Hematopoietic multipotent progenitor cell treated with erythropoietin and hydrocortisone succinate and interleukin-3 and kit ligand, for 4 days (in vitro differentiated cells): ENCODE measurements at places on chromosomes 3 and 15.

- DNase-seq: no peak
Observed at GRCh38 chr3:5096336-5097008, 25.6 kb upstream of the ARL8B start.

- no peak for DNase-seq
Observed at GRCh38 chr3:42637001-42637400, 16.5 kb upstream of the ZBTB47 start.

- no peak for DNase-seq
Observed at GRCh38 chr3:155425396-155425795, 131.9 kb upstream of the STRIT1 start.

- DNase-seq: no peak
Observed at GRCh38 chr3:193974191-193974652, 161.7 kb upstream of the HES1 start.

DNA sequence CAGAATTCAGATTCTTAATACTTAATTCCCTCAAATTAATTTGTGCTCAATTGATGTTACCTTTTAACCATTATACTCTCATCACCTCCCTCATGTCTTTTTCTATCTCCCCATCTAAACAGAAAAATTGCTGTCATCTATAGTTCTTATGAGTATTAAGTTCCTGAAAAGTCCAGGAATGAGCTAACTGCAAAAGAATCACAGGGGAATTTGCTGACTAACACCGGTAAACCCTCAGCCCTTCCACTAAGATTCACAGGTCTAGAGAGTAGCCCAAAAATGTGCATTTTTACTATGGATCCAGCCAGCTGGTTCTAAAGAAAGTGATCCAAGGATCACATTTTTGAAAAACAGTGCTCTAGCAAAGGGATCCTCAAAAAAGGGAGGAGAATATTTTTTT, 67.0 kb downstream of the SETD2 start:
- no peak for DNase-seq

DNA sequence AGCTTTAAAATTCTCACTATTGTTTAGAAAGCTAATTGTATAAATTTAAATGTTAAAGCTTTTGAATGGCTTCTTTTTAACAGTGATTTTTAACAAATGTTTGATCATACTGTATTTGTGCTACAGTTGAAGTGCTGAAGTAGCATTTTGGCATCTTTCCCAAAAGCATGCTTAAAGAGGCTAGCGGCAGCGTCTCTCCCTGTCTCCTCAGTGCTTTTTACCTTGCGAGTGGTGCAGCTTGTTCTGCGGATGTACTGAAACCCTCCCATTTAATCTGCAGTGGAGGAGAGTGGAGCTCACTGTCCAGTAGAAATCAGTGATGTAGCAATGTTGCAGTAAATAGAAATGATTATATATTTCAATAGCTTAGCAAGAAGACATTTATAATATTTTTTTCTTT, 43.7 kb downstream of the LRRC49 start:
- DNase-seq: no peak

- peak; percentile 41 for DNase-seq
Observed at GRCh38 chr3:156586905-156587759, 32.2 kb upstream of the SSR3 start.

DNA sequence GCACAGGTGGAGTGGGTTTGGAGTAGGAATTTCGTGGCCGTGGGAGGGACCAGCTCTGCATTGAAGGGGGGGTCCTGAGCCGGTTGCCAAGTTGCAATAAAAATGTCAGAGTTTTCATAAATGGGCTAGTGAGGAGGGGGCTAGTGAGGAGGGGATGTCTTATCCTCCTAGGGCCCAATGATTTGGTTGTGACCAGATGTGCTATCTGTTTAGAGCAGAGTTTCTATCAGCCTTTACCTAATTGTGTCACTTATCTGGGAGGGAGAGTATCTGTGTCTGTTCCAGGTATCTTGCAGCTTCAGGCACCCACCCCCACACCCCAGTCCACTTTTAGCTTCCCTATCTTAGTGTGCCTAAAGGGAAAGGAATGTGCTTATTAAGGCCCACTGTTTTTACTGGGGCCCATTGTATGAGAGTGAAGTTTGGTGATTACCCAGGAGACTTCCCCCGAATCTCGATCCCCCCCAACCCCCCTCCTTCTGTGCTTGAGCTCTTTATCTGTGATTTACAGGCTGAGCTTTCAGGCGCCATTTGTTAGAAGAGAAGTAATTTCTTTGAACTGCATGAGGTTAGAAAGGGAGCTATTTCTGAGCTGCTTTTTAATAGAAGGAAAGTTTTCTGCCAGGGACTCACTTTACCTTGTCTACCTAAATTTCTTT, 42.6 kb downstream of the PPCDC start:
- peak; percentile 93 for DNase-seq

- no peak for DNase-seq
Observed at GRCh38 chr3:113534365-113534764, 2.0 kb downstream of the SIDT1 start.

- DNase-seq: no peak
Observed at GRCh38 chr3:103862415-103862814, 1427.6 kb downstream of the ZPLD1 start.

DNA sequence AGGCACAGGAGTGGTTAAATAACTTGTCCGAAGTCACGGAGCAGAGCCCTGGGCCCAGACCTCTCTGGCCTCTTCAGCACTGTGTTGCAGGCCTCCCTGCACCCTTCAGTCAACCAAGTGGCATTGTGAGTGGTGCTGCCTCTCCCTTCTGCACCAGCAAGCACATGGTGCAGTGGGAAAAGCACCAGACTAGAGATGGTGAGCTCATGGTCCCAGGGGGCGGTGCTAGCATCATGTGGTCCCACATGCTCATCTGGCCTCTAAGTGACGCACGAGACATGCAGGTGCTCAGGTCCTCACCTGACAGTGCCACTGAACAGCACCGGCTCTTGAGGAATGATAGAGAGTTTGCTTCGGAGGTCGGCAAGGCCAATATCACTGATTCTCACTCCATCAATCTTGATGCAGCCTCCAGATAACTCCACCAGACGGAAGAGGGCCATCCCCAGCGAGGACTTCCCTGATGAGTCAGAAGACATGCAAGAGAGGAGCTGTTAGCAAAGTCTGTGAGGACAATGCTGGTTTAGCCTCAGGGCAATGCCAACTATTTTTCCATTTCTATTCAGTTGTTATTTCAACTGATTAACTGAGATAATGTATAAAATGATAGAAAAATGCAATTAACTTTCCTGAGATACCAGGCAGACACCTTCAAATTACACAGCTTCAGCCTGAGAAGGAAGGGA, 53.1 kb upstream of the PARL start:
- DNase-seq: no peak

- no peak for DNase-seq
Observed at GRCh38 chr3:42957573-42957972, 21.5 kb upstream of the GASK1A start.

DNA sequence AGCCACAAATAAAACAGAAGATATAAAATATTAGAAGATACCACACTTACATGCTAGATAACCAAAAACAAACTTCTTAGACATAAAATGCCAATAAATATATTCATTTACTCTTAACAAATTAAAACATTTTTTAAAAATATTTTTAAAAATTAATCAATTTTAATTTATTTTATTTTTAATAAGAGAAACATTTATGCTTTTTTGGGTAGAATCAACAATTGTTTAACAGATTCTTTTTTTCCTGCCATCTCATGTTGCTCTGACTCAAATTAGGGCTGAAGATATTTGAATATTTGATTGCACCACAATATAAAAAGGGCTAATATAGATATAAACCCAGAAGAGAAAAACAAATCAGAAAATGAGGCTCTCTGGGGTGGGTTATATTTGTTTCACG, 172.6 kb downstream of the GOLGA6L6 start:
- no peak for DNase-seq

DNA sequence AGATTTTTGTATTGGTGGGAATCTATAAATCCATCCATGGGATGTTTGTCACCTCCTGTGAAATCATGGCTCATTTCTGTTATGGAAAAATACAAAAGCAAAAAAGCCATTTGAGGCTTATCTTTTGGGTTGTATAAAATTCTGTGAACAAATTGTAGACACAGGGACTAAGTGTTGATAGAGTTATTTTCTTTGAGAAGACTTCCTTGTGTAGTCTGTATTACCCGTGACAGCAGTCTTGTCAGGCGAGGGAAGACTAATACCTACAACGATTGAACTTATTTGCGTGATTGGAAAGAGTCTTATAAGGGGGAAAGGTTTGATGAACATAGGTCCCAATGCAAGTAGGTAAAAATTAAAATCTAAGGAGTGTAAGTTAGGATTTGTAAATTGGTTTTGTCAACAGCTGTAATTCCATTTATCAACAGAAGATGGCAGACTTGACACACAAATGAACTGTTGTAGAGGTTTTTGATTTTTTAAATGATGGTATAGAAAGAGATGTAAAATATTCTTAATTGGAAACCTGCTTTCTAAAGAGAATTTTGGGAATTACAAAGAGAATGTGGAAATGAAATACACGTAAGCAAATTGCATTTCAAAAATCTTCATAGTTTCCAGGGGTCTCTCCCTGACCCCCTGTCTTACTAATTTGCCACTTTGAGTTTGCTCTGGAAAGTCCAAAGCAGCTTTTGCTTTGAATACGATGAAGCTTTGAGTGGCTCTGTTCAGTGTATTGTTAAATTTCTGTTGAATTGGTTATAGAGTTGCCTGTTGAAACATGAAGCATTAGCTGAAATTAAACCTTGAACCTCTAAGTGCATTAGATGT, 33.2 kb downstream of the SLC25A26 start:
- peak; percentile 55 for DNase-seq

- peak; percentile 63 for DNase-seq
Observed at GRCh38 chr3:105866656-105867653, 1.9 kb downstream of the CBLB start.

GRCh38 chr3:159850481-159850880, 138.2 kb upstream of the IL12A start:
- DNase-seq: peak; percentile 68

DNA sequence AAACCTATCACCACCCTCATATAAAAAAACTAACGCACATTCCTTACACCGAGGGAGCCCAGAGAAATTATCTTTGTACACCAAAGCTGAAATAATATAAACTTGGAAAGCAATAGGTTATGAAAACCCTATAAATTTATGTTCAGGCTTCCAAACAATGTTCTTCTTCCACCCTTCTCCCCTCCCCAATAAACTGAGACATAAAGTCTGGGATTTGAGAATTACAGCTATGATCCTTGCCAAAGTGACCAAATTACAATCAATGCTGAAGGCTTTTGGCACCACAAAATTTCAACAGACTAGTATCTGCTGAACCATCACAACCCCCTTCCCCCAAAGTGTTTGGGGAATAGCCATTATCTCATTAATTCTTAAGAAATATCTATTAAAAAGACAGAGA, 237.8 kb downstream of the FMN1 start:
- no peak for DNase-seq

DNA sequence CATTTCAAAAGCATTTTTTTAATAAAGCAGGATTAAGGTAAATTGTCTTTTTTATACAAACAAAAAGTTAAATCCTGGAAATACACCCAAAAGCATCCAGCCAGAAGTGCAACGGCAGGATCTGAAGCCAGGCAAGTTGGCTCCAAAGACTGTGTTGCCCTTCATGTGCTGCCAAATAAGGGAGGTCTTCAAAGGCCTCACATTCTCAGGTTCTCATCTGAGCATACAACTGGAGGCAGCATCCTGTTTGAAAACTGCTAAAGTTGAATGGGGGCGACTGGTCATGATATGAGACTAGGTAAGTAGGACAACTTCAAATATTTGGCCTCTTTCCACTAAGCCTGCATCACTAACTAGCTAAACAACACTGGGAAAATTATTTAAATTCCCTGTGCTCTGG, 52.2 kb downstream of the IMPG2 start:
- no peak for DNase-seq

DNA sequence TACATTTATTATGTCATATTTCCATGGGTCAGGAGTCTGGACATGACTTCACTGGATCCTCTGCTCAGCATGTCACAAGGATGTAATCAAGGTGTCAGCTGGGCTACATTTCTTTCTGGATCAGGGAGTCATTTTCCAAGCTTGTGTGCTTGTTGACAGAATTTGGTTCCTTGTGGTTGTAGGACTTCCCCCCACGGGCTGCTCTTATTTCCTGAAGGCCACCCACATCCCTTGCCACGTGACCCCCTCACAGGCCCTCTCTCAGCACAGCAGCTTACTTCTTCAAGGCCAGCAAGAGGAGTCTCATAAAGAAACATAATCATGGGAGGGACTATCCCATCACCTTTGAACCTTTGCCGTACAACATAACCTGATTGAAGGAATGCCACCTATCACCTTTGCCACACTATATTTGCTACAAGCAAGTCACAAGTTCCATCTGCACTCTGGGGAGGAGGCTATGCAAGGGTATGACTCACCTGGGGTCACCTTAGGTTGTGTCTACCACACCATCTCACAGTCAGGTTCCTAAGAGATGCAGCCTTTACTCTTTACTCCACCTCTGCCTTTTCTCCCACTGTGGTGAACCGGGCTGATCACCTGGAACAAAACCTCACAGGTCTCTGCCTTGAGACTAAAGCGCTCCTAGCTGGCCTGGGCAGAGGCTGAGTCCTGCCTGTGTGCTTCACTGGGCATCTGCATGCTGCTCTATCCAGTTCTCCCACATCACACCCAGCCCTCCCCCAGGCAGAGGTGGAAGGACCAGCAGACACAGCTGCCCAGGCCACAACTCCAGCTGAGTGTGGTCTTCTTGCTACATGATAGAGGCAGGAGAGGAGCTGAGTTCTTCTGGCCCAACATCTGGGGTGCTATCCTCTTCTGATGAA, 13.5 kb downstream of the RAB6B start:
- no peak for DNase-seq

DNA sequence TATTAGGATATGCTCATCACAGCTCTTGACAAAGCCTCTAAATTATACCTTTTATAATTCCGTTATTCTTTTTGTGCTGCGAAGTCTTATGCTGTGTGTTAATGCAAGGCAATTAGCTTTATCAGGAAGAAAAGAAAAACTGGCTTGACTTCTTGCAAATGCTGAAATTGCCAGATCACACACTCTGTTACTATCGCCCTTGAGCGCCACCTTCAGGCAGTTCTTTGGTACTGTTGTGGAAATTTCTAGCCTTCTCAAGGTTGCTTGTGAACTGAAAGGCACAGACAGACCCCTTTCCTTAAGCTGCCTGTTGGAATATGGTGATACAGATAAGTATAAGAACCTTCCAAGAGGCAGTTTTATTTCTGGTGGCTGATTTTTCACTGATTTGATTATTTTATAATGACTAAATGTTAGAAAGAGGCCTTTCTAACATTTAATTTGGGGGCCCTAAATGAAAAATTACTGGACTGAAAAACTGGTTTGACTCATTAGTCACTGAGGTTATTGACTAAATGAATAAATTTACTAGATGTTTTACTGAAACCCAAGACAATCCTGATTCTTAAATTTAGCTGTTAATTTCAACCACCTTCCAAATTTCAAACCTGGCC, 126.2 kb upstream of the RASGRP1 start:
- DNase-seq: peak; percentile 89

- DNase-seq: no peak
Observed at GRCh38 chr3:72380193-72380592, 468.1 kb downstream of the SHQ1 start.

GRCh38 chr3:69558912-69559311, 173.0 kb upstream of the FRMD4B start:
- peak; percentile 58 for DNase-seq

GRCh38 chr15:89982315-89983055, 18.6 kb upstream of the ZNF710 start:
- no peak for DNase-seq
